Activated CD4-positive, CD25-positive, alpha-beta regulatory T cell (primary cell): ENCODE measurements at places on chromosomes 2 and 18.

- no peak for DNase-seq
Observed at GRCh38 chr2:233829193-233830110, 24.9 kb downstream of the HJURP start.

DNA sequence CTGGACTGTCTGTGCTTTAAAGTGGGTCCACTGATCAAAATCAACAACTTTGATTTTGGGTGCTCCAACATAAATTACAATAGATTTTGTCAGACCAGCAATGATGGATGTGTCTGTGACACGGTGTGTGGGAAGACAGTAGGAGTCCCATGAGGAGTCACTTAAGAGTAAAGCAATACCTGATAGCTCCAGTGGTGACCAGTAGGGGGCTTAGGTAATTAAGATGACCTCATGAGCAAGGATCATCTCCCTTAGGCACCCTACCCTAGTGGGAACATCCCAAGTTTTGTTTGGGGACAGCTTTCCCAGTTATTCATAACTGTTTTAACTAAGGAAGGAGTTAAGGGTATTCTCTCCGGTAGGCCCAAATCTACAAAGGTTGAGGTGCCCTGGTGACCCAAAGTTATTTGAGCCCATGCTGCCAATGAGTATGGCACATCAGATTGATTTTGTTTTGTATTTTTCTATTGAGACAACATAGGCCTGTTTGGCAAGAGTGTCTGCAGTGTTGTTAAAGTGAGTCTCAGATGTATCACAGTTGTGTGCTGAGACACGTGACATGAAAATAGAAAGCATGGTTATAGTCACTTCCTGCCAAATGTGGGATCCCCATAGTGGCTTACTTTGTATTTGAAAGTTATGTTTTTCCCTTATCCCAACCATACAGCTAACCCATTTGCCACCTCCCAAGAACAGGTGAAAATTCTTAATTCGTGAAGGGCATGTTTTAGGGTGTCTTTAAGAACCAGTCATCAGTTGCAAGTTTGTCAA is 1337.6 kb upstream of the SLC39A10 start:
- DNase-seq: no peak

DNA sequence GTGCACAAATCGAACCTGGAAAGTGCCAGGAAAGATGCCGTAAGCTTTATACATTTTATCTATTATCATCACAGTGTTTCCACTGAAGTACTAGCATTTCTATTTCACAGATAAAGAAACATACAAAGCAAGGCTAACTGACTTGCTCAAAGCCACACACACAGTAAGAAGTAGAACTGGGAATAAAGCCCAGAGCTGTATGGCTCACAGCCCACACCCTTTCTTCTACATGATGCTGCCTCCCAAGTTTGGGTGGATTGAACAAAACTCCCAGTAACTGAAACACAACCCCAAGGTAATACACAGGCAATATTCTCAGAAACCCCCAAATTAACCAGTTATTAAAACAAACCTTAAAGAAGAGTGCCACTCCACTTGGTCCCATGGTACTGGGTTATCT is 11.2 kb downstream of the SAP130 start:
- no peak for DNase-seq

DNA sequence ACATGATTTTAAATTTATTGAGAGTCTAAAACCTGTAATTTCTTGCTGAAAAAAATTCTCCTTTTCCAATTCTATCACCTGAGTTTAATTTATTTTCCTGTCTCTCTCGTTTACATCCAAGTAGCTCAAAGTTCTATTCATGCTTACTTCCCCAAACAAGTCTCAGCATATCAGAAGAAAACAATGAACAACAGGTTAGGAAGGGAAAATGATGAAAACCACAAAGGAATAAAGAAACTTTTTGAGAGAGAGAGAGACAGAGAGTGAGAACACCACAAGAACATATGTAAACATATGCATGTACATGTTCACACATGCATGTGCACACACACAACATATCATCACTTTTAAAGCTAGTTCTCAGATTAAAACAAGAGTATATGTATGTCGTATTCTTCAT is 112.1 kb downstream of the STRN start:
- DNase-seq: no peak

GRCh38 chr18:35504996-35505395 is 7.2 kb upstream of the INO80C start:
- no peak for DNase-seq

- DNase-seq: no peak
Observed at GRCh38 chr2:37782721-37783371, 111.4 kb upstream of the CDC42EP3 start.

- no peak for DNase-seq
Observed at GRCh38 chr2:3626812-3627499, 31.0 kb upstream of the ALLC start.

GRCh38 chr2:233821196-233821595 is 33.1 kb downstream of the HJURP start:
- no peak for DNase-seq

DNA sequence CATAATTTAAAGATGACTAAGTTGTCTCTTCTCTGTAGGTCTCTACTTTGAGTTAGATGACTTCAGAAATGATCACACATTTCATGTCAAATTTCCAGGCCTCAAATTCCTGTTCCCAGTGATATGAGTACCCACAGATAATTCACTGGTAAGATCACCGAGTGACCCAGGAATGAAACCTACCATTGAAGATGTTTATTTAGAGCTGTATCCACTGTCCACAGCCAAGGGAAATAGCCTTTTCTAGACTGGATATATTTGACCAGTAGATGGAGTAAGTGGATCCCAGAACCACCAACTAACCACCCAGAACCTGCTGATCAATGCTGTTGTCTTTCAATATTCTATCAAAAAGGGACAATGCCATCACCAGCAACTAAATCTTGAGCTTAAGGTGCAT is 238.8 kb downstream of the SLC8A1 start:
- DNase-seq: no peak

- DNase-seq: no peak
Observed at GRCh38 chr2:195312662-195313061, 344.4 kb upstream of the SLC39A10 start.

DNA sequence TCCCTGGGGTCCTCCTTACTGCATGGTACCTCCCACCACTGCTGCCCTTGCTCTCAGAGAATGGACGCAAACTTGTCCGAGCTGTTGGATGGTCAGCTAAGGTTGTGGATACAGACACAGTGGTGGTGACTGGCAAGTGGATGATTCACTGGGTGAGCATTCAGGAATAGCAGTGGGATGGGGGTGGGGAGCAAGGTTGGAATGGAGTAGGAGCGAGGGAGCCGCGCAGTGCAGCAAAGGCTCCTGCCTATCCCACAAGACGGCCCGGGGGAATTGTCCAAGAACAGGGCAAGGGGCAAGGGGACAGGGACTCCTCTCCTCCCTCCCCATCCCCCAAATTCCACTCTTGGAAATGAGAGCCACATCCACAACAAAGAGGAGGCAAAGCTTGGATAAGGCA is 102.2 kb downstream of the PIEZO2 start:
- DNase-seq: no peak

DNA sequence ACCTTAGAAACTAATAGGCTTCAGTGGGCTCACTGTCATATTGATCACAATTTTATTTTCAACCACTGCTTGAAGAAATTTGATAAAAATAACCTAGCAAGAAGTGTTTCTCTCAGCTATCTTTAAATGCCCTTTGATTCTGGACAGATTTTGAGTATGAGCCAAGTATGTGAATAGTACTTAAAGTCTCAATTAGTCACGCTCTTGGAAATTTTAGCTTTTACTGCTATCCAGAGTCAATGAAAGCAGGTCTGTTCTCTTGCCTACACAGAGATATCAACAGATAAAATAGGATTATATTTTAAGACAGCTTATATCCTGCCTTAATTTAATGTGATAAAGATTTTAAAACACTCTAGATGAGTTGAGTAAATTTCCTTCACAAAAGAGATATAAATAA is 337.3 kb downstream of the CBLN2 start:
- DNase-seq: no peak

- DNase-seq: no peak
Observed at GRCh38 chr2:107992069-107992468, 5.7 kb downstream of the SLC5A7 start.

DNA sequence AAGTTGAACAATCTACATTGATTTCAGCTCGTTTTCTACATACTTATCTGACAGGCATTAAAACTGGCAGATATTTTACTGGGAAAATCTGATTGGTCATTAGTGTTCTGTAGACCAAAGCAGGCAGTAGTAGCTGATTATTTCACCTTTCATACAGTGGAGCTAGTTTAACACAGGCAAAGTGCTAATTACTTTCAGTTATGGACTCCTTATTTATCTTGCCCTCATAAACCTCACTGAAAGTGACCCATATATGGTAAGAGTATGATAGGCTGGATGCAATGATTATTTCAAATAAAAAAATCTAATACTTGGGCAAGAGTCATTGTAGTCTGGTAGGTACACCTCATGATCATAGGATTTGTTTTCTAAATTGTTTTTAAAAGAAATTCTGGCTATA is 129.7 kb downstream of the MYO1B start:
- DNase-seq: no peak

- no peak for DNase-seq
Observed at GRCh38 chr2:111049792-111050640, 70.7 kb upstream of the BCL2L11 start.

DNA sequence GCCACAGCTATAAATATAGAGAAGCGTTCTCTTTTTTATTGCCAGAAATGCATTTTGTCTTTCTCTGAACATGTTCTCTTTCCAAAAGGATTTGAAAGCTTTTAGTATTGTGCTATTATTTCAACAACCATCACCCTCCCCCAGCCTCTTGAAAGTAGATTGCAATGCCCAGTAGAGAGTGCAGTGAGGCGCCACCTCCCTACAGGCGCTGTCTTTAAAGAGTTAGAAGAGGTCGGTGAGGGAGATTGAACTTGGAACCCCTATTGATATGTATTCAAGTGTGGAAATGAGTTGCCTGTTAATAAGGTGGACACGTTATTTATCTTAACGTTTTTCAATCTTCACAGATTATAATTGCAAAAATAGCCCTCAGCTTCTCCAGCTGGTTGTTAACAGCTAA is 360.3 kb downstream of the LRP1B start:
- DNase-seq: no peak

DNA sequence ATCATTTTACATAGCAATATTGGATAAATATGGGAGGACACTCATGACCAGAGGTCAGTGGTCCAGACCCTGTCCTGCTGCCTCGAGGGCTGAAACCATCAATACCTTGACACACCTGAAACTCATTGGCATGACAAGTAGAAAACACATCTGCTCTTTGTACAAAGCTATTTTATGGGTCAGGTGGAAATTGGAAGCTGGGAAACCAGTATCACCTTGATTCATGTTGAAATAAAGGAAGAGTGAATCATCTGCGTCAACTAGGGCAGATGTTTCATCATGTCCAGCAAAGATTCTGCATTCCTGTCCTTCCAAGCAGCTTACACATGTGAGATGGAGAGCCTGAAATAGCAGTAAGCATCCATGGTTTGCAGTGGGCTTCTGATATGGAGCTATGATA is 80.0 kb upstream of the ERBB4 start:
- DNase-seq: no peak

DNA sequence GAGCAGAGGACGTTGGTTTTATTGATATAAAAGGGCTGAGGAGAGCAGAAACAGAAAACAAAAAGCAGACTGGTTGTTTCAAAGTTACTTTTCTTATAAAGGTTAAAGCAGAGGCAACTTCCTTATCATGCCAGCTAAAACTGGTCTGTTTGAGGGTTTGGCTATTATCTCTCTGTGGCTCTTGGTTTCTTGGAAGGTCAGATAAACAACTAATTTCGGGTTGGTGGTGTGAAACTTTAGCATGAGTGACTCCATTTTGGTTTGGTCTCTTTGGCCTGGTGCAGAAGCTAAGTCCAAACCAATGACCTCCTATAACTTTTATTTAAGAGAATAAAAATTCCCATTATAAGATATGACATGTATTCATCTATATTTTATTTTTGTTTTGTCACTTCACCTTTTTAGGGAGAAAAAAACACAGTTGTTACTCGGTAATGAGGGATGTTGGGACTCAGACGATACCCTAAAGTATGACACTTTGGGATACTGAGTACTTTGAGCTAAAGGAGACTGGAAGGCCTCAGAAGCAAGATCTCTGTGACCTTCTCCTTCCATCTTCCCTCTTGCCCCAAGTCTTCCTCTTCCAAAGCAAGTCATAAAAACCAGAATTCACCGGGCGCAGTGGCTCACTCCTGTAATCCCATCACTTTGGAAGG is 23.3 kb downstream of the TNFAIP6 start:
- no peak for DNase-seq
